ENCODE measurements at places on chromosomes 3 and 15.

DNA sequence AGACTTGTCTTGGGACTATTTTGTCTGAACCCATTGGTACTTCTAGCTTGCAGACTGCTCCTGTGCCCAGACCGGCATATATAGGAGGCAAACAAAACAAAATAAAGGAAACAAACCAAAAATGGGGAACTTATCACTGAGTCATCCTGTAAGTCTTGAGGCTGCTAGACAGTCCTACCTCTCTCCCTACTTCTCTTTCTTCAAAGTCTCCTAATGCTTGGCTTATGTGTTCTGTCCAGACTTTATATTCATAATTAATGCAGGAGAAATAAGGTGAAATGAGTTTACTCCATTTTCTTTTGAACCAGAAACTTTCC, 266.2 kb downstream of the ZNF385D start:
- no peak for DNase-seq

DNA sequence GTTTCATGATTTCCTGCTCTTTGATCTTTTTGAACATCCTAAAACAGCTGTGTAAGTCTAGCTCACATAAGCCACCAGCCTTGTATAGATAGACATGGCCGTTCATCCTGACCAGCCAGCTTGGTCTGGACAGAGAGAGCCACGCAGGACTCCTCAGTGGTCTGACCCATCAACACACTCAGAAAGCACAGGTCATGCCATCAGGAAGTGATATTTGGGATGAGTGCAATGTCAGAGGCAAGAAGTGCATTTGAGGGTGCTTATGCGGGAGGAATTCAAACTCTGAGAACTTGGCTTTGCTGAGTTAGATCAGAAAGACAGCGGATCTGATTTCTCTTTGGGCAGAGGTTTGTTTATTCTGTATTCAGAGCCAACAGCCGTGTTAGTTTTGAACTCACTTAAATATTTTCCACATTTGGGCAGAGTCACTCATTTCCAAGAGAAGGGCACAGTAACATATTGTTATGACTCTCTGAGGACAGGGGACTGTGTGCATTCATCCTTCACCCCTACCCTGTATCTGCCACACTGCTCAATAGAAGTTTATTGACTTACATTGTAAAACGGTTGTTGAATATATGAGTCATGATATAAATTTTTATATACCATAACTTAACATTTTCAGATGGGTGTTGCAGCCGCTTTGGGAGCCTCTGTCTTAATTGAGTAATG, 225.3 kb upstream of the LYSMD4 start:
- DNase-seq, result no peak

GRCh38 chr3:182937293-182938051, 42.9 kb downstream of the DCUN1D1 start:
- DNase-seq, result no peak

DNA sequence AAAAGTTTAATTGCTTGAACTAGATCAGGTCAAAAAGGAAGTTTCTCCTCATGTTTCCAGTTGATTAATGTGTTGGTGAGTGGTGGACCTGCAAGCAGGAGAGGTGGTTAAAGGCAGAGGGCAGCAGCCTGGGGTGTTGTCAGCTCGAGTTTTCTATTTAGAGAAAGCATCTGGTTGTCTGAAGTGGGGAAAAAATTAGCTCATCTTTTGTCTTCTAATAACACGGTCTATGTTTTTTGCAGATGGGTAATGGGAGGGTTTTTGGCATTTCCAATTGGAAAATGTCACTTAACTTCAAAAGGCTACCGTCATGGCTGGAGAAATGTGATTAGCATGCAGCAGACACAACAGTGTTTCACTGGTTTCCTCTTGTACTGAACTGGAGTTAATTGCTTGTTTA, 122.6 kb downstream of the ITPR1 start:
- no peak for DNase-seq

DNA sequence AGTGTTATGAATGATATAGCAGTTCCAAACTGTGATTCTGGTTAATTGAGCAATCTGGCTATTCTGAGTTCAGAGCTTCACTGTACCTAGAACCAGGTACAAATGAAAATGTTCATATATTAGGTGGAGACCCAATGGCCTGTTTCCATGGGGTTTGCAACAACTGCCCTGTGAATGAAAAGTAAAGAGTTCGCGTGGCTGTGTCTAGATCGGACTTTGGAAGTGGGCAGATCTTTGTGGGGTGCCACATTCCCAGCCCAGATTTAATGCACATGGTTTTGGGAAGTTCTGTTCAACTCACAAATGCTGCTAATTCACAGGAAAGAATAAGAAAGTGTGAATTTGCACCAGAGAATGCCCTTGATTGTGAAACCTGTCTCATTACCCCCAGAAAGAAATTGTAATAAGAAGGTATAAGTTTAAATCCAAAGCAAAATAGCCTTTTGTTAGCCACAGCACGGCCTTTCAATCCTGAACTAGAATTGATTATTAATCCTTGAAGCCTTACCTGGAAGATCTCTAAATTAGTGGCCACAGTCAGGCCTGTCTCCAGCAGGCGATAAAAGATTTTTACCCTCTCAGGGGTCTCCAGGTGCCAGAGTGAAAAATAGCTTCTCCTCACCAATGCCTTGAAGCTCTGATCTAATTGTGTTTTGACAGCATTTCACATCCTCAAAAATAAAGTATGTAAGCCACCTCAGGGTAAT, 22.6 kb downstream of the WHAMM start:
- DNase-seq, result no peak

DNA sequence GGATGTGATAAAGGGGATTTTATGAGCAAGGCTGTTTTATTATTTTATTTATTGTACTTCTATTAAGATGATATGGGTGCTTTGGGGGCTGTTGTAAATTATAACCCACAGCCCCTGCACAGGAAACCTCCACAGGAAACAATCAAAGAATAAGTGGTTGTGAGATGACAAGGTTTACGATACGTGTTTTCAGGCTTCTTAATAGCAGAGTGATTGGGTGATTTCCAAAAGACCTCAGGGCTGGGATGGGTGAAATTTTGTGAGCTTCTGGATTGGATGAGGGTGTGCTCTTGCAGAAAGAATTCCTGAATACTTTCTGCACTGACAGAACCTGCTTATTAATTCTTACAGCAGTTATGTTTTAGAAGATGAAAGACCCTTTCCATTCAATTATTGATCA, 21.4 kb downstream of the CHL1 start:
- no peak for DNase-seq

GRCh38 chr3:133461291-133461690, 61.4 kb downstream of the BFSP2 start:
- DNase-seq, result no peak
